Vagina (tissue), 2 donors: ENCODE measurements at places on chromosomes 3 and 15. TPM values are rescaled to one million over a fixed set of nuclear protein-coding genes. Genes with fewer than 3 reads are reported as not detected.

CPLX3 gene
- total RNA-seq, result not detected

GRCh38 chr3:197352382-197352781 is 54.0 kb upstream of the DLG1 start:
- H3K4me3 ChIP-seq, result no peak overlapping the region
- no peaks in the 10 kb centered on the region for H3K27me3 ChIP-seq
- H3K27ac ChIP-seq, result peak overlapping the region; percentile 27
- H3K36me3 ChIP-seq, result no peaks in the 10 kb centered on the region

DNA sequence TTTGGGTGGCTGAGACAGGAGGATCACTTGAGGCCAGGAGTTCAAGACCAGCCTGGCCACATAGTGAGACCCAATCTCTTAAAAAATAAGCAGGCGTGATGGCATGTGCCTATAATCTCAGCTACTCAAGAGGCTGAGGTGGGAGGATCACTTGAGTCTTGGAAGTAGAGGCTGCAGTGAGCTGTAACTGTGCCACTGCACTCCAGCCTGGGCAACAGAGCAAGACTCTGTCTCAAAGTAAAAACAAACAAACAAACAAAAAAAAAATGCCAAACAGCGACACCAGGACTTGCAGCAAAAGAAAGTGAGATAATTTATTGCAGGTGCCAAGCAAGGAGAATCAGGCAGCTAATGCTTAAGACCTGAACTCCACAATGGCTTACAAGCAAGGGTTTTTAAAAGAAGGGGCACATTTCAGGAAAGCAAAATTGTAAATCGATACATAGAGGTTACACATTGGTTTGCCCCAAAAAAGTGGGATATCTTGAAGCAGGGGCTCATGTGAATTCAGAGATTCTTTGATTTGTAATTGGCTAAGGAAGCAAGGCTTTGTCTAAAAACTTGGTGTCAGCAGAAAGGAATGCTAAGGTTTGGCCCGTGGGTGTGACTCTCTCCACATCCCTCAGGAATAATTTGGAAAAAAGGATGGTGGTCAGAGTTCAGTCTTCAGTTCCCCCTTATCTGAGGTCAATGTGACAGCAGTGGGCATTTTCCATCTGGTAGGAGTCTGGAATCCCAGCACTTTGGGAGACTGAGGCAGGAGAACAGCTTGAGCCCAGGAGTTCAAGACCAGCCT is 5.2 kb upstream of the MPI start:
- no peak for DNase-seq
- no peaks in the 10 kb centered on the region for H3K27me3 ChIP-seq
- H3K27ac ChIP-seq, result no peak overlapping the region

PLS1 gene
- total RNA-seq, result 3.9 TPM

STAC gene
- total RNA-seq, result 3.9 TPM
